ENCODE measurements at places on chromosomes 1 and 21.

DNA sequence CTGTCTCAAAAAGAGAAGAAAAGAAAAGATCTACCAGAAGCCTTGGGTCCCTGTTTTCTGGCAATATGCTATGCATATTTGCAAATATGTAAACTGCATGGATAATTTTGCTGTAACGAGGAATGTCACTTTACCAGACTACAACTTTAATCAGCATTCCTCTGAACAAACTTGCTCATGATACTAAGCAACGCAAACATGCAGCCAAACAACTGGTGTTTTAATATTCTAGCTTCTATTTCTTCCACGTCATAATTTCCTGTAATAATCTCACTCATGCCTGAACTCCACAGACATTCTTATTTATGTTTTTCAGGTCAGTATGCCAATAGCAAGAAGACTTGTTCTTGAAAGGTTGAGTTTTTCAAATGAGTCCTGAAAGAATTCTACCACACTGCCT is 114.1 kb downstream of the SIM2 start:
- DNase-seq: no peak

DNA sequence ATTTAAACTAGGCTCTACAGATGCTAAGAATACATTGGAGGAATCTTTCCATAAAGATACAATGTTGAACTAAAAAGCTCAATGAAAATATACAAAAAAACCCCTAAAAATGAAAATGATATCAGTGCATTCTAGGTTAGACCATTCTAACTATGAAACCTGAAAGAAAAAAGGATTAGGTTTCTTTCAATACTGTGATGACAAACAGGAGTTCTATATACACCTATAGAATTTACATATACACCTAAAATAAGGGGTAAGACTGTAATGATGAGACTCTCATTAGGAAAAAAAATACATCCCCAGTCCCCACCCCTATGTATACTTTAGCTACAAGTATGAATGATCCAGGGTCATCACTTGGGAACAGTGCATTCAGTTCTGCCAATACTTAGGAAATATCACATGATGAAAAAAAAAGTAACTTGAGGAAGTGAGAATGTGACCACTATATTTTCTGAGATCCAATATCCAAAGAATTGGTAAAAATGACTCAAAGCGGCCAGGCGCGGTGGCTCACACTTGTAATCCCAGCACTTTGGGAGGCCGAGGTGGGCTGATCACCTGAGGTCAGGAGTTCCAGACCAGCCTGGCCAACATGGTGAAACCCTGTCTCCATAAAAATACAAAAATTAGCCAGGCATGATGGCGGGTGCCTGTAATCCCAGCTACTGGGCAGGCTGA is 26.3 kb downstream of the SELENOF start:
- DNase-seq: no peak

DNA sequence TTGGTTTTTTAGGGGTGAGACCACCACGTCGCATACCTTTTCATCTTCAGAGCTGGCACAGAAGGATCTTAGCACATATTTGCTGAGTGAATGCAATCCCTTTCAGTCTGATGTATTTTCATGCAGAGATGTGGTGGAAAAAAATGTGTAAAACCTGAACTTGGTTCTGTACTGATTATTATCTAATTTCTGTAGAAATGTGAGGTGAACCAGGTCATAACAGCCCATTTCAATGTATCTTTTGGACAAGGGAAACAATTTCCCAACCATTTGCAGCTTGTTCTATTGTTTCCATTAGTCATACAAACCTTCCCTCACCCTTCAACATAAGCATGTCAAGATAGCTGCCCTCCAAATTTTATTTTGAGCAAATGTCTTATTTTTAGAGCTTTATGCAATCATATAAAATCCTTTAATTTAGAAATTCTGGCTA is 46.8 kb upstream of the RUNX1 start:
- DNase-seq: peak; percentile 41

GRCh38 chr1:168673974-168674683 is 54.9 kb downstream of the DPT start:
- no peak for DNase-seq

GRCh38 chr1:25580927-25581326 is 35.7 kb upstream of the MAN1C1 start:
- DNase-seq: no peak

- DNase-seq: peak; percentile 71
Measured at GRCh38 chr1:174969977-174970376, 29.8 kb upstream of the CACYBP start.

DNA sequence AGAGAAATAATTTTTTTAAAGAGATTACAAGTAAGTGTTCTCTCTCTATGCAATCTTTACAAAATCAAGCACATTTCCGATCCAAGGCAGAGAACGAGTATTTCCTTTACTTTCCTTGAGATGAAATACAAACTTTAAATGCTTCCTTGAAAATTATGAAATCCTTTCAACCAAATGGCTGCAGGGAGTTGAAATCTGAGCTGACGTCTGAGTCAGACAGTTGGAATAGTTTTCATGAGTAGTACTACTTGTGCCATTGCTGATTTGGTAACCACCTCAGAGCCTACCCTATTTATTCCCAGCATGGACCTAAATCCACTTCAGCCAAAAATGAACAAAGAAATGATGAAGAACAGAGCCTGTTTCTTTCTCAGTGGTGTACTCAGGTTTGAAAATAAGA is 183.6 kb downstream of the GIPC2 start:
- no peak for DNase-seq

DNA sequence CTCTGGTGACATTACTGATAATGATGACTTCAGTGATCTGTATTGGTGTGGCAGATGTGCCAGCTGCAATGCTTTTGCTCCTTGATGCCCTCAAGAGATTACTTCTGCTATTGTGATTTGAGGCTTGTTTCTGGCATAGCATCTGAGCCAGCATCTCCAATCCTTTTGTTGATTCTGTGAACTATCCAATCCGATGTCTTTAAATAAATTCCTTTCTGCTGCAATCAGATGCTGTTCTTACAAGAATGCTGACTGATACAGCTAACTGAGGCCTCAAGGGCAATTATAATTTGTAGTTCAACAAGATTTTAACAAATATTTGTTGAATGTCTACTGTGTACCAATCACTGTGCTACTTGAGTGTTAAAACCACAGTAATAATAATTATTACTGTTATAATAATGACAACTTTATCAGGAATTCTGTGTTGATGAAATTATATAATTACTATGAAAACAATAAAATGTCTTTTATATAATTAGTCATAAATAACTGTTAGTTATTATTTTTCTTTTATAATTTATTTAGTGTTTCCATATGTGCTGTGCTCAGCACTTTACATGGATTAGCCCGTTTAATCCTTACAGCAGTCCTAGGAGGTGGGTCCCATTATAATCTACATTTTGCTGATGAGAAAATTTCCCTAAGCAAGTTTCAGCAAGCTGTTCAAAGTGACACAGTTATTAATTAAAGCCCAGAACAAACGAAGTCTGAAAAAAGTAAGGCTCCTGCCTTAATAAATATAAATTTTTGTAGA is 308.2 kb downstream of the BRINP3 start:
- DNase-seq: no peak

GRCh38 chr1:4935807-4936206 is 281.4 kb downstream of the AJAP1 start:
- no peak for DNase-seq

GRCh38 chr1:179820226-179820970 is 57.2 kb downstream of the TOR1AIP2 start:
- DNase-seq: no peak

- DNase-seq: no peak
Measured at GRCh38 chr1:198283222-198283621, 126.4 kb downstream of the NEK7 start.

DNA sequence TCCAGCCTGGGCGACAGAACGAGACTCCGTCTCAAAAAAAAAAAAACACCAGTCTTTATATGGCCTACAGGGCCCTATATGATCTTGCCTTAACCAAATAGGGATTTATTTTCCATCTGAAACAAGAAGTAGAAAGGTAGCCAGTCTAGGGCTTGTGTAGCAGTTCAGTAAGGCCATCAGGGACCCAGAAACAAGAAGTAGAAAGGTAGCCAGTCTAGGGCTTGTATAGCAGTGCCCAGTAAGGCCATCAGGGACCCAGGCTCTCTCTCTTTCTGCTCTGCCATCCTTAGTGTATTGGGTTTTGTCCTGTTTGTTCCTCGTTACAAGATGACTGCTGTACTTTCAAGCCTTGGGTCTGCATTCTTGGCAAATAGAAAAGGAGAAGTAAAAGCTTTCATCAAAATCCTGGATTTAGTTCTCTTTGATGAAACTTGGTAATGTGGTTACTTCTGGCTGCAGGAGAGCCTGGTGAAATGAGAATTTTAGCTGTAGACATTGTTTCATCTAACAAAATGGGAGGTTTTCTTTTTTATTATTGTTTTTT is 46.1 kb downstream of the PKN2 start:
- DNase-seq: no peak

- no peak for DNase-seq
Measured at GRCh38 chr1:2808386-2808705, 6.9 kb upstream of the TTC34 start.

DNA sequence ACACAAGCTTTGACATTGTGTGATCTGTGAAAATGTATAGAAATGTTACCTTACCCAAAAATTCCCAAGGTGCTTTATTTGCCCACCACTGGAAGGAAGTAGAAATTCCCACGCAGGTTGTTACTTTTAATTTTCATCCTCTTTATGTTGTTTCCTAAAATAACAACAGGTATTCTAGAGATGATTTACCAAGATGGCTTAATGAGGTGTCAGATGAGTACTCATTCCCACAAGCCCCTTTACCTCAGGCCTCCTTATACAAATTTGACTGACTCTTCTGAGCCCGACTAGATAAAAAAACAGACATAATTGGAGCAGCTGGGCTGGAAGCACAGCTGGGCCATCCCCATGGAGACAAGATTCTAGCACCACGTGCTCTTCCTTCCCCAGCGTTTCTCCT is 114.6 kb downstream of the LIPI start:
- no peak for DNase-seq

- peak; percentile 29 for DNase-seq
Measured at GRCh38 chr1:31182352-31182751, 57.3 kb downstream of the NKAIN1 start.

- DNase-seq: no peak
Measured at GRCh38 chr1:115134231-115134630, 44.9 kb upstream of the TSPAN2 start.

- DNase-seq: no peak
Measured at GRCh38 chr1:7707527-7707926, 63.6 kb upstream of the VAMP3 start.

DNA sequence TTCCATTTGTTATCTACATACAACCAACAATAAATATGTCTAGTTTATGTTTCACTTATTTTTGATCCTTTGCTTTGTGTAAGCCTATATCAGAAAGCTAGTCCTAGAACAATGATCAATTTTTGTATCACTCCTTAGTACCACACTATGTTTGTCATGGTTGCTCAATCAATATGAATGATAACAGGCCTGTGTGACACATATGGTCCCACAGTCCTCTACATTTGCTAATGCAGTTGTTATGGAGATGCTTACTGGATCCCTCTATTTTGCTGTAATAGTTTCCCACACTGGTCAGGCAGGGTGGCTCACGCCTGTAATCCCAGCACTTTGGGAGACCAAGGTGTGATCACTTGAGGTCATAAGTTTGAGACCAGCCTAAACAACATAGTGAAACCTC is 59.1 kb downstream of the ERO1B start:
- DNase-seq: no peak

GRCh38 chr1:39561279-39561678 is 15.3 kb downstream of the PABPC4 start:
- DNase-seq: no peak

DNA sequence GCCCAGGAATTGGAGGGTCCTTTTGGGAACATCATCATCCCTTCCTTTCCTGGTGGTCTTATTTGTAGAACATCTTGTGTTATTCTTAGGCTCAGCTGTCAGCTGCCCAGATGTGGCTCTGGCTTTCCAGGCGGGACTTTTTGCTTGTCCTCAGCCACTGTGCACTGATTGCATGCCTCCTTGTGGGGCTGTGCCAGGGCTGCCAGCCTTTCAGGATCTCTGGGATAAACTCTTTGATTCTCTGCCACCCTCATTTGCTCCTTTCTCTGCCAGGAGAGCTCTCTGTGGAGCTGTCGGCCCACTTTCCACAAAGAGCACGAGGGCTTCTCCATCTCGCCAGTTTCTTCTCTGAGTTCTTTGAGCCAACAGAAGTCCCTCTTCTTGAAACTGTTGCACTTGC is 63.1 kb downstream of the PTPRU start:
- no peak for DNase-seq

DNA sequence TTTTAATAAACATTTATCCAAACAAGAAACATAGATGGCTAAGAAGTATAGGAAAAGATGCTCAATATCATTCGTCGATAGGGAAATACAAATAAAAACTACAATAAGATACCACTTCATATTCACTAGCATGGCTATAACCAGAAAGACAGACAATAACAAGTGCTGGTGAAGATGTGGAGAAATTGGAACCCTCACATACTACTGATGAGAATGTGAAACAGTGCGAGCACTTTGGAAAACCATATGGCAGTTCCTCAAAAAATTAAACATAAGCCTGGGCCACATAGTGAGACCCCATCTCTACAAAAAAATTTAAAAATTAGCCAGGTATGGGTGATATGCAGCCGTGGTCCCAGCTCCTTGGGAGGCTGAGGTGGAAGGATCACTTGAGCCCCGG is 9.1 kb upstream of the TMEM54 start:
- DNase-seq: no peak

DNA sequence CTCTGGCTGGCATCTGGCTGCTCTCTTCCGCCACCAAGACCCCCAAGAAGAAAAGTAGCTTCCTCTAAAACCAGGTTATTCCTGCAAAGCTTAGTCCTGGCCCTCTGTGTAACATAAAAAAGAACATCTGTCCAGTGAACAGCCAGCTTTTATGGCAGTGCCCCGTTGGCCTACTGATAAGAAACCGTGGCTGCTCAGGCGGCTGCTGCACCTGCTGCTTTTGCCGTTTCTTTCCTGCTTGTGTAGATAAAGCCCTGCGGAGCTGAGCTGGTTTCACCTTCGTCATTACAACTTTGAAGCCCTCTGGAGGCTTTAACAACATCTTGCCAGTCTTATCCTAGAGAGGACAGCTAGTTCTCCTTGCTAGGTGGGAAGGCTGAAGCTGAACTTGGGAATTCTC is 20.5 kb downstream of the ELAPOR1 start:
- DNase-seq: no peak
